Dorsolateral prefrontal cortex (tissue), 122 donors: ENCODE measurements at places on chromosomes 1 and 21. TPM values are rescaled to one million over a fixed set of nuclear protein-coding genes. Genes with fewer than 3 reads are reported as not detected.

Gene PTPN7
- 0.88 TPM for total RNA-seq

GRCh38 chr21:15134701-15135470 is 70.1 kb upstream of the NRIP1 start:
- DNase-seq: no peak

GRCh38 chr1:116318897-116319296 is 54.1 kb upstream of the ATP1A1 start:
- DNase-seq: no peak

DNA sequence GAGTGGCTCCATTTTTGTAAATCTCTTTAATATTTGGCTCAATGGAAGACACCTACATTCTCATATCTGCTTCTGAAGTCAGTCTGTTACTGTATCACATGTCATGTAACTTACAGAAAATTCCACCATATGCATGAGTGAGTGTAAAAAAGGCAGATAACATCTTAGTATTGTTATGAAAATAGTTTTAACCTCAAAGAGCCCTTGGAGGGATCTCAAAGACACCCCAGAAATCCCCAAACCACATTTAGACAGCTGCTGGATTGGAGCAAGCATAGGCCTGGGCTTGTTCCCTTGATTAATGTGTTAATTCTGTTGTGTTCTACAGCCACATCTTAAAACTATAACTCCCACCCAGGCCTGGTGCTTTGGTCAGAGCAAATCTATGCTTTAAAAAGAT is 16.9 kb downstream of the MACO1 start:
- no peak for DNase-seq

GRCh38 chr1:32100807-32101708 is 6.8 kb upstream of the KPNA6 start:
- DNase-seq: no peak

Gene OLFML2B
- 5.8 TPM for total RNA-seq

Gene DMBX1
- total RNA-seq: not detected

Gene AURKAIP1
- 96.0 TPM for total RNA-seq
